ENCODE measurements at places on chromosomes 3 and 15. TPM values are rescaled to one million over a fixed set of nuclear protein-coding genes. Genes with fewer than 3 reads are reported as not detected.

The UBE2Q2 gene
- 52.8 TPM for total RNA-seq

DNA sequence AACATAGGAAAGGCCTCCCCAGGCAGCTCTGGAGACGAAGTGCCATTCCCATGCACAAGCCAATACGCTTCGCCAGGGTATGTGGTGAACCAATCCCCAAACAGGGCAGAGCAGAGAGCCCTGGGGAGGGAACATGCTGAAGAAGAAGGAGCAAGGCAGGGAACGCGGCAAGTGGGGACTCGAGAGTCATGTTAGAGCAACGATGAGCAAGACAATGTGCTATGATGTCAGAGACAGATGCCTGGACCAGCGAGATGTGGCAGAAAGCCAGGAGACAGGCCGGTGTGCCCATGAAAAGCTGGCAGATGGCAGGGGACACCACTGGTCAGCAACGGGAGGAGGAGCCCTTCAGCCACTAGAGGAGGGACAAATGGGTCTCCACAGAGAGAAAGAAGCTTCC lies 39.6 kb downstream of the NIPA2 start:
- peaks cover 47% of the 10 kb centered on the region for H3K4me1 ChIP-seq
- H3K4me3 ChIP-seq = no peak overlapping the region
- H3K27me3 ChIP-seq = no peaks in the 10 kb centered on the region
- peaks cover 60% of the 10 kb centered on the region for H3K36me3 ChIP-seq
- no peak for DNase-seq
- no peak overlapping the region for H3K27ac ChIP-seq

GRCh38 chr15:101001796-101002195 lies 82.6 kb downstream of the LRRK1 start:
- no peak for DNase-seq
- peaks cover 41% of the 10 kb centered on the region for H3K4me1 ChIP-seq

GRCh38 chr15:68313501-68314410 lies 36.2 kb downstream of the FEM1B start:
- H3K27ac ChIP-seq = no peak overlapping the region
- H3K4me3 ChIP-seq = no peak overlapping the region
- H3K36me3 ChIP-seq = no peaks in the 10 kb centered on the region
- no peaks in the 10 kb centered on the region for H3K27me3 ChIP-seq
- DNase-seq = peak; percentile 26
- H3K4me1 ChIP-seq = peaks cover 13% of the 10 kb centered on the region

DNA sequence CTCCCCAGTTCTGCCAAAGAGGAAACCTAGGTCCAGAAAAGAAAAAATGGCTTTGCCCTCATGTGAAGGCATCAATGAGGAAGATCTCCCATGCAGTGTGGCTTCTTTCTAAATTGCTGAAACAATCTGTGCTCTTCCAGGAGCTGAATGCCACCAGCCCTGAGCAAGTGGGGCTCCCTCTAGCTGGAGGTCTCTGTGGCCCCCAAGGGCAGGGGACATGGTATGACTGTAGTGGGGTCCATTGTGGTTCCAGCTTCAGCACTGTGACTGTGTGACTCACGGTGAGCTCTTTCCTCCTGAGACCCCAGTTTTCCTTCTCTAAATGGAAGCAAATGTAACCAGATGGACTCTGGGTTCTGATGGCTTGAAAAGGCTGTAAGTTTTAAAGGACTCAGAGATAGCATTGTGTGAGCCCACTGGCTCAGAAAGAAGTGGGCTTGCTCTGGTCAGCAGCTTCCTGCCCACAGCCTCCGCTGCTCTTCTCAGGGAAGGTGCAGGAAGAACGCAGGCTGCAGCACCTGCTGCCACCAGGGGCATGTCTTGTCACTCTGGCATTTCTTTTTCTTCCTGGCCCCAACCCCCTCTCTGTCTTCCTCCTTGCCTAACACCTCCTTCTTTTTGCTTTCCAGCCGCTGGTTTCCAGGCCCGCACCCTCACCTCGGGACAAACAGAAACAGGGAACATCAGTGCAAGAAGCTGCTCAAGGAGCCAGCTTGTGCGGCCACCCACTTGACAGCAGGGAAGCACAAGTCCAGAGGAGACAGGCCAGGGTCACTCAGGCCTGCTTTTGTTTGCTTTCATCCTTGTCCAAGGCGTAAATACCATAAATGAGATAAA lies 5.8 kb upstream of the CXCR6 start:
- peaks cover 6% of the 10 kb centered on the region for H3K4me1 ChIP-seq
- H3K27me3 ChIP-seq = no peaks in the 10 kb centered on the region
- DNase-seq = no peak
- H3K36me3 ChIP-seq = no peaks in the 10 kb centered on the region
- no peak overlapping the region for H3K4me3 ChIP-seq
- no peak overlapping the region for H3K27ac ChIP-seq

GRCh38 chr3:179768080-179768479 lies 115.2 kb downstream of the USP13 start:
- H3K4me1 ChIP-seq = no peaks in the 10 kb centered on the region
- no peaks in the 10 kb centered on the region for H3K27me3 ChIP-seq
- no peak overlapping the region for H3K27ac ChIP-seq
- DNase-seq = peak; percentile 6

DNA sequence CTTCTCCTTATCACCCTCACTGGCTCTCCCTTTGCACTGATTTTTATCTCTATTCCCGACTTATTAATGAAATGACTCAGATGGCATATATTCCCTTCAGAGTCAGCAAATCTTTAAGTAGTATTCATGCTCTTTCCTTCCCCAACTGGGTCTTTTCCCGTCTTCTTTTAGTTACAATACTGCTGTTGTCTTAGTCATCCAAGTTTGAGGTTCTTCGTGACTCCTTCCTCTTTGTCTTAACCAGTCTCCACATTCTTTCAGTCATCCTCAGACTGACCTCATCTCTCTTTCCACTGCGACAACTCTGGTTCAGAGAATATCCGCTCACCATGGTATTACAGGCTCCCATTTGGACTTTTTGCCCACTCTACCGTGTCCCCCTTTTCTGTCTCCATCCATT lies 12.4 kb downstream of the WDR5B start:
- H3K4me1 ChIP-seq = peaks cover 5% of the 10 kb centered on the region
- no peak for DNase-seq
- H3K36me3 ChIP-seq = no peaks in the 10 kb centered on the region
- no peak overlapping the region for H3K4me3 ChIP-seq

The GOLGA8G gene
- 0.25 TPM for total RNA-seq

- H3K4me3 ChIP-seq = no peak overlapping the region
- no peak for DNase-seq
- H3K36me3 ChIP-seq = peaks cover 3% of the 10 kb centered on the region
- peaks cover 7% of the 10 kb centered on the region for H3K4me1 ChIP-seq
- no peak overlapping the region for H3K27ac ChIP-seq
Observed at GRCh38 chr15:99719096-99719541, 14.1 kb downstream of the LYSMD4 start.

DNA sequence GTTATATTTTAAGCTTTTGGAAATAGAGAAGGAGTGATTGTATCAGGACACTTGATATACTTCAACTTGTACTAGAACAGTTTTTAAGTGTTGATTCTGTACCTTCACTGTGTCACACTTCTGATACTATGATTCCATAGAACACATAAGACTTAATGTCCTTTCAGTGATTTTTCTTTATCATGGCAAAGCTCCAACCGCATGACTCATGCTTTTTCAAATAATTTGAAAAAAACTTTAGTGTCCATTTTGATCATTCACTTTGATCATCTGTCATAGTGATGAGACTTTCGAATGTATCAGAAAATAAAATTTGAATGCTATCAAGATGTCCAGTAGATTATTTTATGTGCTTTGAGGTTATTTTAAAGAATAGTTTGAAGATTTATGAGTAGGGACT lies 32.0 kb downstream of the AP4E1 start:
- no peaks in the 10 kb centered on the region for H3K27me3 ChIP-seq
- no peaks in the 10 kb centered on the region for H3K4me1 ChIP-seq
- H3K36me3 ChIP-seq = peaks cover 29% of the 10 kb centered on the region

DNA sequence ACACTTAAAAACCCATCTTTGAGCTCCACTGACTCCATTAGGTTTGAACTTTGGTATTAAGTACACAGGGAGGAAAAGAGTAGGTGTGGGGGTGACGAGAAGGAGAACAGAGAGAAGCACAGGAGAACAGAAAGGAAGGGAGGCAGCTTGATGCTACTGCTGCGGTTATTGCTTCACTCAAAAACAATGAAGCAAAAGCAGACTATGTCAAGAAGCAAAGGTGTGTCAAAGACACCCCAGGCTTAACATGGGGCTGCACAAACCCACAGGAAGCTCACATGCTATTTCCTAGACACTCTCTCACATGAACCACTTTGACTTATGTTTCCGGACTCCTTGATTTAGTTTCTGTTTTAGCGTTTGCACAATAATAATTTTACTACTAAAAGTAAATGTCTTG lies 961.0 kb upstream of the CFAP20DC start:
- H3K27me3 ChIP-seq = no peaks in the 10 kb centered on the region
- H3K4me3 ChIP-seq = no peak overlapping the region
- H3K27ac ChIP-seq = no peak overlapping the region
- H3K36me3 ChIP-seq = no peaks in the 10 kb centered on the region
- no peaks in the 10 kb centered on the region for H3K4me1 ChIP-seq

- H3K4me3 ChIP-seq = no peak overlapping the region
- H3K27me3 ChIP-seq = no peaks in the 10 kb centered on the region
- DNase-seq = no peak
Observed at GRCh38 chr3:145903472-145904013, 257.4 kb downstream of the PLOD2 start.

The EFCAB12 gene
- total RNA-seq = not detected
